ENCODE measurements at places on chromosomes 5 and 9. TPM values are rescaled to one million over a fixed set of nuclear protein-coding genes. Genes with fewer than 3 reads are reported as not detected.

FBXW2 gene
- total RNA-seq, result 86.8 TPM

FAM200C gene
- 4.3 TPM for total RNA-seq

FAM163B gene
- total RNA-seq, result not detected

CARD9 gene
- 0.94 TPM for total RNA-seq

TSSK1B gene
- total RNA-seq, result 0.42 TPM

TNFSF15 gene
- 0.73 TPM for total RNA-seq

GRXCR2 gene
- total RNA-seq, result not detected

GFI1B gene
- total RNA-seq, result not detected

SEMA5A gene
- total RNA-seq, result 189 TPM

DOCK8 gene
- not detected for total RNA-seq

GPR151 gene
- total RNA-seq, result not detected

LIX1 gene
- total RNA-seq, result 0.48 TPM

DBH gene
- not detected for total RNA-seq

WDR38 gene
- total RNA-seq, result not detected

FYB1 gene
- not detected for total RNA-seq

PKD2L2 gene
- not detected for total RNA-seq

DROSHA gene
- total RNA-seq, result 70.9 TPM

HSPA4 gene
- 94.9 TPM for total RNA-seq

F12 gene
- total RNA-seq, result 1.0 TPM

F2RL2 gene
- total RNA-seq, result 13.0 TPM

UNC13B gene
- 24.9 TPM for total RNA-seq

GAS1 gene
- 304 TPM for total RNA-seq

HNRNPAB gene
- total RNA-seq, result 131 TPM

ADAMTS2 gene
- total RNA-seq, result 12.2 TPM

SELENOP gene
- total RNA-seq, result 70.3 TPM

ZDHHC11 gene
- total RNA-seq, result 4.4 TPM

NTRK2 gene
- 30.9 TPM for total RNA-seq

MSH3 gene
- 17.6 TPM for total RNA-seq

PCDHGA12 gene
- total RNA-seq, result 2.1 TPM

ACOT12 gene
- not detected for total RNA-seq

SLC34A1 gene
- total RNA-seq, result not detected

CER1 gene
- not detected for total RNA-seq

IFNA21 gene
- total RNA-seq, result not detected

POU5F2 gene
- total RNA-seq, result 1.0 TPM

PCDHB10 gene
- 7.8 TPM for total RNA-seq

LPAR1 gene
- 120 TPM for total RNA-seq

SCGB3A1 gene
- not detected for total RNA-seq

TPD52L3 gene
- not detected for total RNA-seq

ARL10 gene
- 25.9 TPM for total RNA-seq

SPEF2 gene
- total RNA-seq, result 7.9 TPM

All from osteocyte (in vitro differentiated cells).